CD4-positive, alpha-beta T cell treated with Interleukin-15 for 1 hour (primary cell): ENCODE measurements at places on chromosomes 6 and 20.

DNA sequence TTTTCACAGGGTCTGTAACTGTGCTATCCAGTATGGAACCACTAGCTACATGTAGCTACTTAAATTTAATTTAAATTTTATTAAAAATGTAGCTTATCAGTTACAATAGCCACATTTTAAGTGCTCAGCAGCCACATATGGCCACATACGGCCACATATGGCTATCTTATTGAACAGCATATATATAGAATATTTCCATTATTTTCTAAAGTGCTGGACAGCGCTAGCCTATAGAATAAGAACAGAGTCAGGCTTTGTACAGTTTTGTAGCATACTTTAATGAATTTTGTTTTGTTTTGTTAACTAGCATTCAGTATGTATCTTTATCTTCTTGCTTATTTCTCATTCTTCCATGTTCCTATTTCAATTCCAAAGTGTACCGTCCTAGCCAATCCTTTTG lies 118.4 kb downstream of the JAG1 start:
- DNase-seq = no peak

DNA sequence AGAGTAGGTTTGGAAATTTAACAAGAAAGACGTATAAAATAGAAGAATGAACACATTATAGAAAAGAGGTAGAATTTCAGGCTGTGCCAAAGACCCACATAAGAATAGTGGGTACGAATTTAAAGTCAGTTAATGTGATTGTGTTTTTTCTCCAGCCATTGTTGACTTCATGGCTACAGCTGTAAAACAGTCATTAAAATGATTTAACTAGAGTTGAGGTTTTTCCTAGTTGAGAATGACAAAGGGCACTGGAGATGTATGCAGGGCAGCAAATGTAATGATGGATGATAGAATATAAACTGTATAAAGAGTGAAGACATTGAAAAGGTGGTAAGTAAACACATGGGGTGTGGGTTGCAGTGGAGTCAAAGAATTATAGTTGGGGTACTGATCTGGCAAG lies 72.7 kb downstream of the LIN28B start:
- no peak for DNase-seq

DNA sequence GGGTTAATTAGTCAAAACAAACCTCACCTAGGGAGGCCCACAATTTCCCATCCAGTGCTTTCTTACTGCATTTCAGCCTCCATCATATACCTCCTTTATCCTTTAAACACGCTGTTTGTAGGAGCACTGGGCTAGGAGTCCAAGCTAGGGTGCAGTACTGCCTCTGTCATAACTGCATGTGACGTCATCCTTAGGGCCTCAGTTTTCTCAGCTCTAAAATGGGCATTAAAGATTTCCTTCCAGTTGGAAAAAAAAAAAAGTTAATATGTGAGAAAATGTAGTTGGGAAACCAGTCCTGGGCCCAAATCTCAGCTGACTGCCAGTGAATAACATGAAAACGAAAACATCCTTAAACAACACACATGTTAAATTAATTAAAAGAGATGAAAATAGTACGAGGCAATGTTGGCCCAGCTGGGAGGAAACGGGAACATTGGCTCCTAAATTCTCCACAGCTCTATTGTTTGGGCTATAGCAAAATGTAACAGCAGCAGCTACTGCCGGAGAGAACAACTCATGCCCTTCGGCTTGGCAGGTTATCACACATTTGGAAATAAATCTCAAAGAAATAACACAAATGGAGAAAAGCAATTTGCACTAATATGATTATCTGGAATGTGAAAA lies 79.9 kb upstream of the CCDC167 start:
- DNase-seq = no peak

DNA sequence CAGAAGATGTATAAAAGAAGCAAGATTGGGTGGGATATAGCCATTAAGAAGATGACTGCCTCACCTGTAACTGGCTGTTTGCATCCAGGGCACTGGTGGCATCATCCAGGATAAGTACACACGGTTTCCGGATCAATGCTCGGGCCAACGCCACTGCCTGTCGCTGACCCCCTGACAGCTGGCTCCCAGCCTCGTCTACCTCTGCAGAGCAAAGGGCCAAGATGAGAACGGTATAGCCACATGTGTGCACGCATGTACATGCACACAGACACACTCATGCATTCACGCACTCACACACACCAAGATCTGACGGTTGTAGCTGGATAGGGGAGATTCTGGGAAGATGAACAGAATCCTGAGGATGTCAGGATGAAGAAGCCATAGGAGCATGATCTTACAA lies 3.2 kb upstream of the PSMB8 start:
- DNase-seq = no peak

DNA sequence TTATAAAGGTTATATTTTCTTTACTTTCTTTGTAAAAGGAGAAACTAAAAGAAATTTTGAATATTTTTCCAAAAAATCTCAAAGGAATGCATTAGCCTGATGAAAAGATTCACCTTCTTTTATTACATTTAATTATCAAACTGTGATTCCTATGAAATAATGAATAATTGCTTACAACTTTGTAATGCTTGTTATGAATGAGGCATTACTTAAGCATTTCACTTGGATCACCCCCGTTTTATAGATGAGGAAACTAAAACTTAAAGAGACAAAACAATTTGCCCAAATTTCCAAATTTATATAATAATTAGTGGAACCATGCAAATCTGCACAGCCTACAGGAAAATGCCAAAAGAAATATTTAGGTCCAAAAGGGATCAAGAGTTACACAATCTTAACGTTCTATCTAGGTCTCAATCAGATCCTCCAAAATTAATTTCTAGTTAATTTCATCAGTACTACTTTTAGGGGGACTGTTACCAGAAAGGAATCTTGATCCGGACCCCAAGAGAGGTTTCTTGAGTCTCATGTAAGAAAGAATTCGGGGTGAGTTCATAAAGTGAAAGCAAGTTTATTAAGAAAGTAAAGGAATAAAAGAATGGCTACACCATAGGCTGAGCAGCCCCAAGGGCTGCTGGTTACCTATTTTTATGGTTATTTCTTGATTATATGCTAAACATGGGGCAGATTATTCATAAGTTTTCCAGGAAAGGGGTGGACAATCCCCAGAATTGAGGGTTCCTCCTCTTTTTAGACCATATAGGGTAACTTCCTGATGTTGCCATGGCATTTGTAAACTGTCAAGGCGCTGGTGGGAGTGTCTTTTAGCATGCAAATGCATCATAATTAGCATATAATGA lies 288.0 kb downstream of the ADGB start:
- DNase-seq = no peak

DNA sequence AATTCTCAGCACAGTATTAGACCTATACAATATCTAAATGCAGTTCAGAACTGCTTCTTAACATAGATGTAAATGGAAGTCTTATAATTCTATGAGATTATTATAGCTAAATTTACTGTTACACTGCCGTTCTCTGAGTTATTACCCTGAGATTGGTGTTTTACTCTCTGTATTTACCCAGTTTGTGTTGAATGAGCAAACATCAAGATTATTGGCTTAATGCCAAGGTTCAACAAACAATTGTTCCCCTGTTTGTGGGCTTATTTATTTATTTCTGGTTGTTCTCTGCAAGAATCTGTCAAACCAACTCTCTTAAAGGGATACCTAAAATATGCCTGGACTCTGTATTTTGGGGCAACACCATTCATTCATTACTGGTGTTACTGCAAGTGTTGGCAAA lies 5.2 kb upstream of the STMND1 start:
- no peak for DNase-seq

DNA sequence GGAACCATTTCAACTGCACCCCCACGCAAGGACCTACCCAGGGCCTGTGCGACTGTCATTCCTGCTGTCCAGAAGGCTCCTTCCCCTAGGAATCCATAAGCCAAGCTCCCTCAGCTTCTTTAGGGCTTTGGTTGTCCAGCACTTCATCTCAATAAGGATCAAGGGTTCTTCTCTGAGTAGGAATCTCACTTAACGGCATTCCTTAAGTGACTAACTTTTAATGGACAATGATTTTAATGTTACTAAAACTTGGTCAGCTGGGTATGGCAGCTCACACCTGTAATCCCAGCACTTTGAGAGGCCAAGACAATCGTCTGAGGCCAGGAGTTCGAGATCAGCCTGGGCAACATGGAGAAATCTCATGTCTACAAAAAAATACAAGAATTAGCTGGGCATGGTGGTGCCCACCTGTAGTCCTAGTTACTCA lies 13.4 kb downstream of the UBE2V1 start:
- no peak for DNase-seq

DNA sequence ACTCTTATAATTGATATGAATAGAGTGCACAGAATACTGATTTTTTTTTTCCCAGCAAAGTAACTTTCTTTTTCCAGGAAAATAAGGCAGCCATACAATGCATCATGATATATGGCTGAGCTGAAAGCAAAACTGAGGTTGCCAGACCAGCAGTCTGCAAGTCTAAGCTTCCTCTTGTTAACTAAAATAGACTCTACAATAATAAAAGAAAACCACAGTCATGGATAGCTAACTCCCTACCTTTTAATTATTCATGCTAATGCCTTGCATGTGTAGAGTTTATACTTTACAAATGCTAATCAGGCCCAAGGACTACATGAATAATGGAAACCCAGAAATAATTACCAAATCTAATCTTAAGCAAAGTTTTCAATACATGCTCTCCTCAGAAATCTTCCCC lies 47.4 kb downstream of the MAP7 start:
- DNase-seq = no peak

DNA sequence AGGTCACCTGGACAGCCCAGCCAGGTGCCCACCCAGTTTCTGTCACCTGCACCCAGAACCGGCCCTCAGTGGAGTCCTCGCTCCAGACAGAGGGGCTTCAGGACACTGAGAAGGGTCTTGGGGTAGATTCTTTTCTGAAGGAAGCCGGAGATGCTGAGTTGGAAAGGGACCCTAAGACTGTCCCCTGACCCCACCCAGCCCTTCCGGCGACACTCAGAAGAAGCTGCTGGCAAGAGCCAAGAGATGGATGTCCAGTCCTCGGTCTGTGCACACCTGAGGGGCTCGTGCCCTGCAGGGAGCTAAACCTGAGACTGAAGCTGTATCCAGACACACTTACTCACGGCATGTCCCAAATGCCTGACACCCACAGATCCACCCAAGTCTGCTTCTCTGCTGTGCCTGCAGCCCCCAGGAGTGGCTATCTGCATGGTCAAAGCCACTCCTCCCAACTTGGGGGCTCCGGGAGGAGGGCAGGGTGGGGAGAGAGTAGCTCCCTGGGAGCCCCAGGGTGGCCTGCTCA lies 20.2 kb downstream of the NTSR1 start:
- DNase-seq = no peak

DNA sequence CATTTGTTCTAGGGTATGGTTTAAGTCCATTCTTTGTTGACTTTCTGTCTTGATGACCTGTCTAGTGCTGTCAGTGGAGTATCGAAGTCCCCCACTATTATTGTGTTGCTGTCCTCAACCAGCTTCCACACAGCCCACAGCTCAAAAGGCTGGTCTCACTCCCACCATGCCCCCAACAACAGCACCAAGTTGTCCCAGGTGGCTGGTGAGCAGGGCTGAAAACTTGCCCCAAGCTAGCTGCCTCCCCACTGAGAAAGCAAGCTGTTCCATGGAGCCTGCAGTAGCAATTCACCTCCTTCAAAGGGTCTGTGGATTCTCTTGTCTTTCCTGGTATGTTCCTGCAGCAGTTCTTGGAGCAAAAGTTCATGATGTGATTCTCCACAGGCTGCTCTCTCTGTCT lies 221.0 kb downstream of the SYNDIG1 start:
- no peak for DNase-seq

DNA sequence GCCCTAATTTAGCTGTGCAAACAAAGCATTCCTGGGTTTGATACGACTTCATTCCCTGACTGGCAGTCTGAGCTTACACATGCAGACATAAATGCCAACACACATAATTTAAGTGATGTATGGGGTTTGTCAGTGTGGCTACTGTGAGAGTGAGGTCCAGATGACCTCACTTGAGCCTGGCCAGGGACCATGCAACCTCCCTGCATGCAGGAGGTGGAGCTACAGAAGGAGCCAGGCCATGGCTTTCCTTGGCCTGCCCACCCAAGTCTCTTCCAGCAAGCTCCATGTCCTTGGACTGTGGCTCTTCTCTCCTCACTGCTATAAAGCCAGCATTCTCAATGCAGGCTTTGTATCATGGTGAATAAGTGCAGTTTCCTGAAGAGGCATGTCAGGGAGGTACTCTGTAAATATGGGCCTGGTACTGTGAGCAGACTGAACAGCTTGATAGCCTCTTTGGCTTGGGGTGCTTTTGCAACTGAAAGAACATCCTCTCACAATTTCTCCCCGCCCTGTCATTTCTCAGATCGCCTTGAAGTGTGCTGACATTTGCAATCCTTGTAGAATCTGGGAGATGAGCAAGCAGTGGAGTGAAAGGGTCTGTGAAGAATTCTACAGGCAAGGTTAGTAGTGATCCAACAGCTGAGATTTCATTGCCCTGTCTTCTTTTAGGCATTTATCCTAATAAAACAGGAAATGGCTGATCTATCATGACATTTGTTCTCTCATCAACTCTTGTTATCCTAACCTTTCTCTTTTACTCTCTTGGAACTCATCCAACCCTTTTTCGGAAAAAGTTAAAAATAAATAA lies 69.2 kb downstream of the MTFR2 start:
- no peak for DNase-seq

GRCh38 chr20:6663104-6663503 lies 104.4 kb upstream of the BMP2 start:
- no peak for DNase-seq

DNA sequence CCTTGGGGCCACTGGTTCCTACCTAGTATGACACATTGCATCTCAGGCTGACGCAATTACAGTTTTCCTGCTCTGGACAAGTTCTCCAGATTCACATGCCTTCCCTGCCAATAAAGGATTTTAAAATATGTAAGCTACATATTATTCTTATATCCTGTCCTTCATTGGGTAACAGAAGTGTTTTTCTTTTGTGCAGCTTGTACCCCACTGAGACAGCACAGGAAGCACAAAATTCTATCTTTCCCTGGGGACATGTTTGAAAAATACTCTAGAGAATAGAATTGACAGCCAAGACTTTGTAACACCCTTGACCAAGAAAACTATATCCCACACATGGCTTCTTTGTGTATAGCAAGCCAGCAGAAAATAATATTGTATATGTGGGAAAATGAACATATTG lies 456.8 kb downstream of the MAFB start:
- DNase-seq = no peak

DNA sequence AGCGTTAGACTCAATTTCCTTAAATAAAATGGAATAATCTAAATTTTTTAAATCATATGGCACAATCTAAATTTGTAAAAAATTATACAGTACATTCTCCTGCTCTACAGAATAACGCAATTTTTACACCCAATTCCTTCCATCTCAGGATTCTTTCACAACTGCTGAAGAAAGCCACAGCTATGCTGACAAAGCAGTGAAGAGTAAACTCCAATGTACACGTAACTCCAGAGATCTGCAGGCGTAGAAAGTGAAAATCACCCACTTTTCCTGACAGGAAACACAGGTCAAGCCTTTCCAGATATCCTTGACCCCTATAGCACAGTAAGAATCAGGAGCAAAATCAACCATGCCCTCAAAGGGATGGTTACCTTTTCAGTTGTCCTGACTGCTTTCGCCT lies 27.4 kb downstream of the EPHA7 start:
- no peak for DNase-seq
